ENCODE measurements at places on chromosomes 5 and 9.

GRCh38 chr5:174464504-174465165 lies 259.7 kb upstream of the MSX2 start:
- DNase-seq, result no peak

GRCh38 chr9:120490888-120491595 lies 88.9 kb downstream of the CDK5RAP2 start:
- DNase-seq, result no peak

GRCh38 chr9:122016744-122017143 lies 76.4 kb downstream of the TTLL11 start:
- DNase-seq, result no peak

GRCh38 chr5:83583859-83584258 lies 112.3 kb downstream of the VCAN start:
- DNase-seq, result no peak

GRCh38 chr5:89087128-89087527 lies 204.1 kb upstream of the MEF2C start:
- DNase-seq, result no peak

GRCh38 chr5:179160584-179160983 lies 100.4 kb downstream of the ZNF354C start:
- no peak for DNase-seq

DNA sequence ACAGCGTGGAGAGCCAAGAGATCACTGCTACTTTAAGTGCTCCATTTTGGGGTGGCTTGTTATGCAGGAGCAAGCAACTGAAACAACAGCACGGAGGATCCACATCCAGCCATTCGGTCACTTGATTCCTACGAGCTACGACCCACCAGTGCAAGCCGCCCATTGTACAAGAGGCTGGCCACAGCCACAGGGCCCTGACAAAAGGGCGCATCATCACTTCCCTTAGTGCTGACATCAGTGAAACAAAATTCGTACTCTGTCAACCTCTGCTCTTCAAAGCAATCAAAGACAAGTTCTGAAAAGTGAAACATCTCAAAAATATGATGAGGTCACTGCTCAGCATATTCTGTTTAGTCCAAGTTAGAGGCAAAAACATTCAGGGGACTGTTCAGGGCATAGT lies 168.4 kb downstream of the GADD45G start:
- no peak for DNase-seq

Data from astrocyte of the cerebellum (primary cell).